ENCODE measurements at places on chromosomes 13 and 19.
A peak's percentile ranks its signal among the peaks of the same experiment; 100 is the strongest.

DNA sequence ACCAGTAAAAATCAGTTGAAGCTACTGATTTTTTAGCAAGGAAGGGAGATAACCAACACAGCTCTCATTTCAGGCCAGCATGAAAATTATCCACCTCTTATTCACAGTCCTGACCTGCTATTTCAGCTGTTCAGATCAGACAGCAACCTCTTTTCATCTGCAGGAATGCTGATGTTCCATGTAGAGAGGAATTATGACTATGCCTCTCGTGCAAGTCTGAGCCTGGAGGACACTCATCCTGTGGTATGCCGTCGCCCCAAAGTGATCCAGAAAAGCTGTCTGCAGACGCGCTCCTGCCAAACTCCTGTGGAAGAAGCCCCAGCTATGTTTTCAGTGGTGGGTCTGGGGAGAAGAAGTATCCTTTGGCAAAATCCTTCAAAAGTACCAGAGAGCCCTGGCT, 563.5 kb upstream of the SLITRK1 start:
- DNase-seq, result no peak

GRCh38 chr13:87444135-87444534, 227.0 kb upstream of the SLITRK5 start:
- peak; percentile 70 for DNase-seq

DNA sequence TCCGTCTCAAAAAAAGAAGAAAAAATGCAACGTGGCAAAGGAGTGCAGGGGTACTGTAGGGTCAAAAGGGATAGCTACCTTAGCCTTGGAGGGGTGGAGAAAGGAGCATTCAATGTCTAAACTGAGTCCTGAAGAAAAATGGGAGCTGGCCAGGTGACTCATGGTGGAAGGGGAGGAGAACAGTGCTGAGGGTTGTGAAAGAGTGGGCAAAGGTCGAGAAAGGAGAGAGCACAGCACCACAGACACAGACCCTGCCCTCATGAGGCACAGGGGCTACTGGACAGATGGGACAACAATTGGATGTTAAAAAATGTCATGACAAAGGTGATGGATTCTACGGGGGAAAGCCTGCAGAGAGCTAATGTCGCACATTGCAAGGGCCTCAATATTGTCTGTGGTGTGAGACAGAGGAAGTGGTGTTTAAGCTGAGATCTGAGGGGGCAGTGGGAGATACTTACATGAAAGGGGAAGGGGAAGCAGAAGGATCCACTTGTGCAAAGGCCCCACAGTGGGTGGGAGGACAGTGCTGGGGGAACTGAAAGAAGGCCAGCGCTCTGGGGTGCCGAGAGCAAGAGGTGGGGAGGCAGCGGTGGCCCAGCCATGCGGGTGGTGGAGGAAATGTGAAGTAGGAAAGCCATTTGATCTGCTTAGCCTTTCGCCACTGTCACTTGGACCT, 42.9 kb upstream of the URAD start:
- DNase-seq, result no peak

- no peak for DNase-seq
Observed at GRCh38 chr19:8110931-8111330, 38.5 kb downstream of the FBN3 start.

- peak; percentile 10 for DNase-seq
Observed at GRCh38 chr13:34591900-34592529, 350.1 kb upstream of the NBEA start.

DNA sequence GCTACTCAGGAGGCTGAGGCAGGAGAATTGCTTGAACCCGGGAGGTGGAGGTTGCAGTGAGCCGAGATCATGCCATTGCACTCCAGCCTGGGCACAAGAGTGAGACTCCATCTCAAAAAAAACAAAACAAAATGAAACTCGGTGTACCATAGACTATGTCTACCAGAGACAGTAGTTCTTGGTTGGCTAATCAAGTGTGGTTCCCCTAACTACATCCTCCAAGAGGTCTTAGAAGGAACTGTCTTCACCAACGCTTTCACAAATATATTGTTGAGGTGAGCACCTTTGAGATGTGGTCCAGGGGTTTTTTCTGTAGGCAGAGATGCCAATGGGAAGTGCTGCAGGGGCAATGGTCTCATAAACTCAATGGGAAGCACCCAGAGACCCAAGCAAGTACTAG, 48.0 kb downstream of the RFC3 start:
- DNase-seq, result no peak

DNA sequence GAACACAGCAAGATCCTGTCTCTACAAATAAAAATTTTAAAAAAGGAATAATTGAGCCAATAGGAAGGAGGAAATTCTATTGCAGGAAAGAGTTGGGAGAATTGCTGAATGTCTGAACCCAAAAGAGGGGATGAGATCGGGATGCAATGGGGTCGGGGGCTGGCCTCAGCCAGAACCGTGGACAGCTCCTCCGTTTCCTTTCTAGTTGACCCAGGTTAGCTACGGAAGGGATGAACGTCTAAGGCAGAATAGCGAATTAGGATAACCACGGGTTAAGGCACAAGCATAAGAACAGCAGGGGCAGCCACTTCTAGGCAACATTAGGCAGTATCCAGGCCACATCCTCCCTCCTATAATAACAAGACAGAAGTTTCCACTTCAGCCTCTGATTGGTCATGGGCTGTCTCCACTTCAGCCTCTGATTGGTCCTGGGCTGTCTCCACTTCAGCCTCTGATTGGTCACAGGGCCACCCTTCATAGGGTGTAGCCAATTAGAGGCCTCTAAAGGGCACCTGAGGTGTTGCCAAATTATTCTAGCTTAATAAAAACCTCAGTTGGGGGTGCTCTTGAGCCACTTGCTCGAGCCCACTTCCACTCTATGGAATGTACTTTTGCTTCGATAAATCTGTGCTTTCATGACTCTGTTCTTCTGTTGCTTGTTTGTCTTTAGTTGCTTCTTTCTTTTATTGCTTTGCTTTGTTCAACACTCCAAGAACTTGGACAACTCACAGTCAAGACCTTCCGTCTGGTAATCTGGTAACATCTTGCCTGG, 24.9 kb upstream of the TPM4 start:
- no peak for DNase-seq

GRCh38 chr19:36215276-36216123, 594 bp downstream of the ZNF146 start:
- peak; percentile 19 for DNase-seq

- DNase-seq, result peak; percentile 15
Observed at GRCh38 chr13:46387064-46387851, at the start of gene RUBCNL. Gene RUBCNL, minus strand, starts transcription at chr13:46387252. Its CDS starts 14,777 bp downstream, at chr13:46372475.

DNA sequence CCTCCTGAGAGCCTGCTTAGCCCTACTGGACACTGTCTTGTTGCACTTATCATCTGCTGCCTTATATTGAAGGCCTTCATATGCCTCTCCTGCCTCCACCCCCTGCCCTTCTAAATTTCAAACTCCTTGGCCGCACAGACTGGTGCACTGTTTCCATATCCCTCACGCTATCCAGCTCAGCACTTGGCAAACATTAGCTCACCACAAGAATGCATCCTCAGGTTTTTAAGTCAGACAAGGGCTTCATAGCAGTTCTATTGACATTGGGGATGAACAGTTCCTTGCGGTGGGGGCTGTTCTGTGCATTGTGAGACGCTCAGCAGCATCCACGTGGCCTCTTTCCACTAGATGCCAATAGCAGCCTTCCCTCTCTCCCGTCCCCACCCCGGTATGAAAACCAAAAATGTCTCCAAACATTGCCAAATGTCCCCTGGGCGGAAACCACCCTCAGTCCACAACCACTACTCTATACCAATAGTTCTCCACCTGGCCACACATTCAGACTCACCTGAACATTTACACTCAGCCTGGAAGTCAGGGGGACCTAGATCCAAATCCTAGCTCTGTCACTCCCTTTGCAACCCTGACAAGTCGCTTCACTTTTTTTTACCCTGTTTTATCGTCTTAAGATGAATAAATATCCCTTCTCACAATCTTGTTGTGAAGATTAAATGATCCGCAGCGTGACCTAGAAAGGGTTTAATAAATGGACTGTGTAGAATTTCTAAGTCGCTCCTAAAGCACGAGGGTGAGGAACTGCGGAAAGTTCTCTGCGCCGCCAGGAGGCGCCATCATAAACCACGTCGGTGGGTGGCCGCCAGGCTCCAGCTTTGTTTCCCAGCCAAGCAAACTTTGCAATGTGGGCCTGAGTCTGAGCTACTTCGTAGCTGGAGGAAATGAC, 3.6 kb upstream of the CEACAM3 start:
- DNase-seq, result no peak

All from NCI-H2081 (cell line).